ENCODE measurements at places on chromosomes 1 and 21. TPM values are rescaled to one million over a fixed set of nuclear protein-coding genes. Genes with fewer than 3 reads are reported as not detected.

Gene DOP1B
- 23.6 TPM for total RNA-seq

Gene CRYAA
- not detected for total RNA-seq

Gene DSTYK
- total RNA-seq = 2.5 TPM

Gene CRNN
- total RNA-seq = not detected

Gene SLC5A3
- total RNA-seq = 9.1 TPM

Gene BSND
- total RNA-seq = not detected

Gene B3GALT2
- 0.13 TPM for total RNA-seq

Gene C1orf185
- total RNA-seq = not detected

Gene F5
- total RNA-seq = 174 TPM

Gene TNFRSF8
- total RNA-seq = 0.18 TPM

Gene OR14A2
- total RNA-seq = not detected

Gene UBL4B
- not detected for total RNA-seq

Gene SLC16A4
- total RNA-seq = 3.5 TPM

Gene CPT2
- total RNA-seq = 96.0 TPM

Gene SDHB
- total RNA-seq = 140 TPM

Gene OR2L2
- 0.05 TPM for total RNA-seq

Gene CRABP2
- total RNA-seq = 0.33 TPM

Gene TDRD5
- not detected for total RNA-seq

Gene AMY1A
- not detected for total RNA-seq

Gene LCE1B
- total RNA-seq = not detected

Gene AGMAT
- total RNA-seq = 58.0 TPM

Gene FAF1
- 22.3 TPM for total RNA-seq

Gene IER5
- total RNA-seq = 3.0 TPM

Gene INAVA
- total RNA-seq = 0.45 TPM

Gene NT5C1A
- total RNA-seq = not detected

Gene GUCA2A
- total RNA-seq = not detected

Gene AIM2
- total RNA-seq = 0.23 TPM

Gene EXO1
- total RNA-seq = 0.33 TPM

Gene RGSL1
- total RNA-seq = not detected
